KBM-7 (cell line): ENCODE measurements at places on chromosomes 1 and 21.
A peak's percentile ranks its signal among the peaks of the same experiment; 100 is the strongest.

DNA sequence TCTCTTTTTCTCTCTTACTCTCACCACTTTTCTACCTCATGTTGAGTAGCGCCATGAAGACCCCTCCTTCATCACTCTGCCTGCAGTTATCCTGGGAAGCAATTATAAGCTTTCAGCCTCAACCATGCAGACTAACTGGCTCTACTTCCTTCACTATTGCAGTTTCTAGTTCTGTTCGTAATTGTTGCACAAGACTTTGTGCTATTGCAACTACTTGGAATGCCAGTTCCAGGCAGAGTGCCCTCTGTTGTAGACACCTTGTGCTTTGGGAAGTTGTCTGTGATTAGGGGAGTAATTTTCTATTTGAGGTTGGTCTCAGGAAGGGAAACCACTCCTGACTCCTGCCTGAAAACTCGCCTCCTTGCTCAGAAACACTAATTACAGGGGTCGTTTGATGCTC lies 19.4 kb downstream of the PGM1 start:
- DNase-seq, result no peak

DNA sequence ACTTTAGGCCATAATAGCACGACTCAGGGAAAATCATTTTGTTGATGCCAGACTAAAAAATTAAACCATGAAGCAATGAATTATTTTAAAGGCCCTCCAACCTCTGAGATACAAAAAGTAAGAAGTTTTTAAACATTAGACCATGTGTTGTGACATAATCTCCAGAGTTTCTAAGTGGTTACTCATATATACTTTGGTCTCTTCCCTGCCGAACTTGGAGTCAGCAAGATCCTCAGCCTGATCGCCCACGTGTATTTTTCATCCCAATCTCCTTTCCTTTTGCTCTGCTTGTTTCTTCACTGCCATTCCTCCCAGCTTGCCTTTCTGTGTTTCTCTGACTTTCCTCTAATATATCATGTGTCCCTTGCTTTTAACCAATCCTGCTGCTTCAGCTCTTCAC lies 3.8 kb downstream of the ARV1 start:
- no peak for DNase-seq

GRCh38 chr1:102751111-102751510 lies 357.2 kb downstream of the COL11A1 start:
- no peak for DNase-seq

DNA sequence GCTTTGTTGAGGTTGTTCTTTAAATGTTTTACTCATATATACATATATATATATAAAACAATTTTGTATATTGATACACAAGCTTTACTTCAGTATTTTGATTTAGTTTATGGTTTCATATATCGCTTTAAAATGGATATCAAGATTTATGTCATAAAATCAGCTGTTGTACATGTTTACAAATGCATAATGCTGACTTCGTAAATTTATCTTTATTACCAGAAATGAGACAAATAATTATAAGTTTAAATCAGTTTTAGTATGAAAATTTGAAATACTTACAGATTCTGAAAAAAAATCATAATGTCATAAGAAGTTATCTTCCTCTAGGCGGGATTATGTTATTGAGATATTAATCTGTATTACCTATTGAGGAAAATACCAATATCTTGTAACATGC lies 6.9 kb downstream of the STXBP3 start:
- no peak for DNase-seq

- DNase-seq, result peak; percentile 82
These were observed 14.1 kb upstream of the DEGS1 start for GRCh38 chr1:224168859-224169380.

DNA sequence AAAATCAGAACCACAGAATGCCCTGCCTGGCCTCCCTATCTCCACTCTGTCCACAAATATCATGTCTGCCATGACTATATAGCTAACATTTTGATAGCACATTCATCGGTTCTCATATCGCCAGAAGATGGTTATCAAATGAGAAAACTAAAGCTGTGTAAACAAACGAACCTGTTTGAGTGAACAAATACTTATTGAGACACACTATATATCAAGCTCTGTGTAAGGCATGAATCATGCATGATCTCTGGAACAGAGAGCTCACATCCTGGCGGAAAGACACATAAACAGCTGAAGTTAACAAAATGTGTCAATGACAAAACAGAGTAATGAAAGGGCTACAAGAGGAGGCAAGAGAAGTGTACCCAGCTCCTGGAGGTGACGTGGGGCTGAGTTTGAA lies 13.1 kb downstream of the KCND3 start:
- no peak for DNase-seq

GRCh38 chr1:9452516-9453140 lies 86.6 kb upstream of the SLC25A33 start:
- no peak for DNase-seq

GRCh38 chr1:216580538-216581057 lies 142.6 kb downstream of the ESRRG start:
- no peak for DNase-seq

DNA sequence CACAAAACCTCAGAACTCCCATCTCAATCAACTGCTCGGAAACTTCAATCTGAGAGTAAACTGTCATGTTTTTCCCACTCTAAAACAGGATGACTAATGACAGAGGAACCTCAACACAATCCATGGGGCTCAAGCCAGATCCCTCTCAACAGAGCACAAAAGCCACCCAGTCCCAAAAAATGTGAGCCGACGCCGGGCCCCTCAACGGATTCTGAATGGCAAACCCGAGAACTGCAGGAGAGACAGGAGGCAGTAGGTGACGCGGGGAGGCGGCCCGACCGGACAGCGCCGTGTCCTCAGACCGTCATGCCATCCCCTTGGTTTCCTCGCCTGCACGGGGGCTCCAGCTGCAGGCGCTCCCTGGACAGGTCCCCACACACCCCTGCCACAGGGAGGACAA lies 53.4 kb downstream of the SSBP3 start:
- no peak for DNase-seq

- peak; percentile 64 for DNase-seq
These were observed 92.6 kb upstream of the VAV3 start for GRCh38 chr1:108057541-108057940.

DNA sequence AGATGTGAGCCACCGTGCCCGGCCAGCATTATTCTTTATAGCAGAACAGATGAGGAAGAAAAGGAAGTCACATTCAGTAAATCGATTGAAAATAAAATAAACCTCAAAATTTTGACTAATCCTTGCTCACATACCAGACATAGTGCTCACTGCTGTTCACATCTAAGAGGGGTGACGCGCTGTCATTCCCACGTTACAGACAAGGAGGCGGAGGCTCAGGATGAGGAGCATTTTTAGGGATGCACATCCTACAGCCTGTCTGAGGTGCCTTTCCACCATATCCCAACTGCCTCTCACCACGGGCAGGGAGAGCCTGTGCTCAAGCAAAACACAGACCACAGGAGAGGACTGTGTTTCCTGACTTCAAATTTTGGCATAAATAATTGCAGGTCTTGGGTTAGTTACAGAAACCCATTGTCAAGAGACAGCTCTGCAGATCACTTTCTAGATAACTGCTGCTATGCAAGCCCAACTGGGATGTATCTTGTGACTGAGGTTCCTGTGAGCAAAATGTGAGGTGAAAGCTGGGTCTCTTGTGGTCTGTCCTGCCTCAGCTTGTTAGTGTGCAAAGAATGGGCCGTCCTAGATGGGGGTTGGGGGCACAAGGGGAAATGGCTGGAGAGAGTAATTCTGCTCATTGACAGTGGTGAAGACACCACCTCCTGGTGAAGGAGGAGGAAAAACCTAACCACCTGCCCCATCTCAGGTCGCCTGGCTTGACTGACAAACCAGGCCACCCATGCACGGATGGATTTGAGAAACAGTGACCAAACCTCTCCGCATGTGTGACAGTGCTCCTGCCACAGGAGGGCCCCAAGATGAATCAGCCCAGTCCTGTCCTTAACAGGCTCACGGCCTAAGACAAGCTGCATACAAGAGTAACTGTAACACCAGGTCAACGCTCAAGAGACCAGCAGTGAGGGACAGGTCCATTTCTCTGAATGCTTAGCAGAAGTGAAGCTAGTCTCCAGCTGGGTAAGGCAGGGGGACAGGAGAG lies 8.2 kb downstream of the TNN start:
- DNase-seq, result no peak

- DNase-seq, result no peak
These were observed 446.8 kb downstream of the NUF2 start for GRCh38 chr1:163768576-163768975.

GRCh38 chr1:64956733-64957441 lies 9.5 kb downstream of the JAK1 start:
- DNase-seq, result peak; percentile 71

- peak; percentile 37 for DNase-seq
These were observed 111.8 kb upstream of the JUN start for GRCh38 chr1:58895559-58896145.

- DNase-seq, result no peak
These were observed 37.0 kb downstream of the IL6R start for GRCh38 chr1:154442006-154442740.

DNA sequence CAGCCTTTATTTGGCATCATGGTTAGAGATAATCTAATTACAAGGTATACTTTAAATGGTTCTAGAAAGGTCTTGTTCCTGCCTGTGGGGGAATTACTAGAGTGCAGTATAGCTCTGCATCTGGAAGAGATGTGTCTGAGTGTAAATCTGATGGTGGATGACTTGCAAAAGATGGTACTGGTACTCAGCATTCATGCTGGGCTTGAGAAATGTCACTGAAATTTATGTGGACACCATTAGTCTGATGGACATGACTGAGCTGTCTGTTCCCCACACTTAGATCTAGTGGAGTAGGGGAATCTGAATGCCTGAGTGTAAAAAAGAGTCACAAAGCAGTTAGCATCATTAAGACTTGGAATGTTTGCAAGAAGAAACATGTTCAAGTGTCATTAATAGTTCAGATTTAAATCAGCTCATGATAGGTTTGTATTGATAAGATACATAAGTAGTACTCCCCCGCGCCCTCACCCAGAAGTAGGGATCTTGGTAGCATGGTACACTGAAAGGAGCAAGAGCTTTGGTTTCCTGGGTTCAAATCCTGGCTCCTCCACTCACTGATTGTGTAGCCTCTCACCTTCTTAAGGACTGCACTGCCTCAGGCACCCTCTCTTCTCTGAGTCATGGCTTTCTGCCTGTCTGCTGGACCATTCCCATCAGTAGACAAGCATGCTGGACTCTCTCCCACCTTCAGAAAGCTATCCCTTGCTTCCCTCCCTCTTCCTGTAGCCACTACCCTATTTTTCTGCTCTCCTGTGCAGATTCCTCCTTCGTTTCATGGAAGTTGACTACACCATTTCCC lies 292.9 kb downstream of the NFIA start:
- no peak for DNase-seq

- DNase-seq, result no peak
These were observed 1.4 kb downstream of the SH3BGRL3 start for GRCh38 chr1:26281091-26281958.

GRCh38 chr1:30522031-30523004 lies 201.1 kb downstream of the MATN1 start:
- no peak for DNase-seq

GRCh38 chr1:219666242-219666641 lies 53.3 kb upstream of the ZC3H11B start:
- no peak for DNase-seq

GRCh38 chr1:2584686-2585317 lies 1.8 kb upstream of the PRXL2B start:
- no peak for DNase-seq

GRCh38 chr1:42861014-42861399 lies 14.6 kb downstream of the ZNF691 start:
- no peak for DNase-seq

GRCh38 chr1:77954521-77954920 lies 24.4 kb downstream of the FUBP1 start:
- DNase-seq, result no peak

- no peak for DNase-seq
These were observed 1.2 kb downstream of the UBR4 start for GRCh38 chr1:19208710-19209438.

GRCh38 chr1:6282577-6283270 lies 21.8 kb upstream of the GPR153 start:
- no peak for DNase-seq

DNA sequence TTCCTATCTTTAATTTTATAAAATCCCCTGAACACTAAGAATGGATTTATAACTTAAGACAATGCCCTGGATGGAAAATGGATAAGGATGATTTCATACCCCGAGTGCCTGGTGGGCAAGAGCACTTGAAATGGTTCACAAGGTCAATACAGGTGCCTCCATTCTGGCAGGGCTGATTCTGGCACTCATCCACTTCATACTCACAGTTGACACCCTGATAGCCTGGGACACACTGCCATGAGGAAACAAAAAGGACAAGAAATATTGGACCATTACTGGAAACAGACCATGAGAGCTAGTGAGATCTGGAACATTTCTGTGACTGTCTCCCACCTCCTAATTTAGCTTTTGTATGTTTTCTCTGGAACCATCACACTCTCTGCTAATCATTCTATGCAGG lies 39.1 kb upstream of the ADAM30 start:
- DNase-seq, result no peak

GRCh38 chr1:110612060-110612745 lies 6.0 kb upstream of the KCNA2 start:
- DNase-seq, result no peak

- DNase-seq, result no peak
These were observed 17.4 kb downstream of the ATP1A4 start for GRCh38 chr1:160168609-160169369.
